Mucosa of descending colon (tissue), 3 donors: ENCODE measurements at places on chromosomes 13 and 19. TPM values are rescaled to one million over a fixed set of nuclear protein-coding genes. Genes with fewer than 3 reads are reported as not detected.

- no peak for DNase-seq
Observed at GRCh38 chr13:48950501-48950875, 25.2 kb upstream of the FNDC3A start.

Gene TEX26
- total RNA-seq: not detected

Gene IRGC
- total RNA-seq: not detected

DNA sequence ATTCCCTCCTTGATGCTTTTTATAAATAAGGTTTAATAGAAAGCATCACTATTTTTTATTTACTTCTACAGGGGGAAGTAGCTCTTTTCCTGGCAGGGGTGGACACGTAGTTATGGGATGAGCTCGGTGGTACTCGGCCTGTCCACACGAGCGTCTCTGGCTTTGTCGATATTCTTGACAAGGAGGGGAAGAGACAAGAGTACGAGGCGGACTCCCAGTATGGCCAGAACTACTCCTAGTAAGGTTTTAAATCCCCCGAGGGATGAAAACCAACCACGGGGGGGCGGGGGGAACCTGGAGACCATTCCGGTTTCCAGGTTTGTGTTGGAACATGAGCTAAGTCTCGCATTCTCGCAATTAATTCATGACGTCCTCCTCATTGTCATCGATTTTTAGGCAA is 5.6 kb upstream of the BSG start:
- no peak for DNase-seq

Gene LATS2
- total RNA-seq: 9.1 TPM

GRCh38 chr19:36081385-36081784 is 26.7 kb downstream of the WDR62 start:
- DNase-seq: no peak

GRCh38 chr13:93412676-93413075 is 186.1 kb downstream of the GPC6 start:
- DNase-seq: no peak

Gene C19orf18
- 0.98 TPM for total RNA-seq
